Transverse colon (tissue), 4 donors: ENCODE measurements at places on chromosomes 3 and 15.
A peak's percentile ranks its signal among the peaks of the same experiment; 100 is the strongest.

GRCh38 chr3:46955801-46956259 is 20.7 kb downstream of the CCDC12 start:
- no peaks in the 10 kb centered on the region for H3K27me3 ChIP-seq
- H3K4me3 ChIP-seq, result no peak overlapping the region
- no peaks in the 10 kb centered on the region for H3K36me3 ChIP-seq
- H3K27ac ChIP-seq, result peak overlapping the region; percentile 6
- DNase-seq, result peak; percentile 5
- peaks cover 68% of the 10 kb centered on the region for H3K4me1 ChIP-seq

DNA sequence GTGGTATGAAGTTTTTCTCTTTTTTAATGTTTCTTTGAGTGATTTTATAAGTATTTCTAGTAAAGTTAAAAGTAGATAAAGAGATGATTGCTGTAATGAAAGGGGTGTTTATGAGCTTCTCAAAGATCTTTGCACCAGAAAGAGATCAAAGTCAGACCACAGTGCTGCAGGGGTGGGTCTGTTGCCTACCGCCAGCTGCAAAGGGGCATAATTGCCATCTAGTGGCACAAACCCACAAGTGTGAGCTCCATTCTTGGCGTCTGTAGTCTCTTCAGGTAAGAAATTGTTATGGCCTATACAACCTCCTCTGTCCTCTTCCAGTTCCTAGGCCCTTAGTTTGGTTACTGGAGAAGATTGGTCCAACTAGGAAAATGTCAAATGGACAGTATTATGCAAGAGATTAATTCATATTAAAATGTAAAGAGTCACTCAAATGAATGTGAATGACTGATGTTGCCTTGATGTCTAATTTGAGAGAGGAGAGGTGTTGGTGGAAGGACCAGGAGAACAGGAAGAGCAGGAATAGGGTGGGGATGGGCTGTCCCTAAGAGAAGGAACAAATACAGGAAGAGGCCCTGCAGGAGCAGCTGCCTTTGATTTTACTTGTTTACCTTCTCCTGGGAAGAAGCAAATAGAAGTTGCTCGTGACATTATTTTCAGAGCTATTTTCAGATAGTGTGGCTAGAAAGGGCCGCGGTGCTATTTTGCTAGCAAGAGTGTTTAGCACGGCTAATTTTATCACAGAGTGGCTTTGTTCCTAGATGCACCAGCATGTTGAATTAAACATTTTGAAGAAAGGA is 53.0 kb upstream of the GSK3B start:
- H3K27me3 ChIP-seq, result no peaks in the 10 kb centered on the region
- peaks cover 6% of the 10 kb centered on the region for H3K4me1 ChIP-seq
- no peak overlapping the region for H3K27ac ChIP-seq
- H3K36me3 ChIP-seq, result no peaks in the 10 kb centered on the region
- DNase-seq, result peak; percentile 46

GRCh38 chr3:29281344-29282241 is 722 bp downstream of the RBMS3 start:
- H3K4me1 ChIP-seq, result peaks cover 6% of the 10 kb centered on the region
- no peaks in the 10 kb centered on the region for H3K36me3 ChIP-seq
- no peak for DNase-seq
- peak overlapping the region; percentile 49 for H3K4me3 ChIP-seq
- H3K27ac ChIP-seq, result peak overlapping the region; percentile 87

DNA sequence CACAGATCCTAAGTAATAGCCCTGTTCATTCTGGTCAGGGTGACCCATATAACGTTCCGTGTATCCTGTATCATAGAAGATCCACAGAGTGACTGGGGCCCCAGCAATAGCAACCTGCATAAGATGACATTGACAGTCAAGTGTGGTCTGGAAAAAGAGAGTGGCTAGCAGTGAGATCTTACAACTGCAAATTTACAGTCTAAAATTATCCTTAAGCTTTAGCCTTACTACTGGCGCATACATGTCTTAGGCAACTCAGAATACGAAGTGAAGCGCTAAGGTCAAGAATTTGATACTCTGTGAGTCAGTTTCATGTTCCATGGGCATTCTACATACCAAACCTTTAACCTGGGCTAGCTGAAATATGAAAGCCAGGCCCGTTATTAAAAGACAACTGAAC is 29.2 kb upstream of the IGDCC4 start:
- DNase-seq, result no peak
- no peak overlapping the region for H3K27ac ChIP-seq
- H3K36me3 ChIP-seq, result peaks cover 79% of the 10 kb centered on the region
